ENCODE measurements at places on chromosomes 12 and 14.

DNA sequence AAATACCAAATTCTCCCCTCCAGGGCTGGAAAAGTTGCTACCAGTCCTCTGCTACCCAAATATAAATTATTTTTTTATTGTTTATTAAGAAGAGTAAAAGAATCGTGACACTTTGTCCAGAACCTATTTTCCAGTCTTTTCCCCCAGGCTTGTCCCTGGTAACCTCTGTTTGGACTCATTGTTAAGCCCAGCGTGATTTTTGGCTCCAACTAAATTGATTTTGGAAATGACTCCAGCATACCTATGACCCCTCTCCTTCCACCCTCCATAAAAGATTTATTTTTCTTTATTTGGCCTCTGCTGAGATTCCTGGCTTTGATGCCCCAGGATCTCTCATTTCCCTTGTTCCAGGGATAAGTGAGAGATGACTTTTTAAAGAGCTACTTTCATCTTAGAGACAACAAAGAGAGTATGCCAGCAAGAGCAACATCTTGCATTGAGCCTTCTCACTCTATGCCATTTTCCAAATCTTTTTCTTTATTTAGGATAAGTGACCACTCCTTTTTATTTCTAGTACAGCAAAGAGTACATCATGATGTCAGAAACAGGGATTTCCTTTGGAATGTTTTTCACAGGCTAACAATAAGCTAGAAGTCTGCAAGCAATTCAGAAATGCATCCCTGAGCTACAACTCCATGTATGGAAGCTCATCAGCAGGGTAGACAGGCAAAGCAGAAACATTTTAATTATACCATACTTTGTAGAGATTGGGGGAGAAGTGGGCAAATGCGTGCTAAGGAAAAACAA, 75.8 kb downstream of the DAD1 start:
- DNase-seq, result no peak

GRCh38 chr14:21255385-21256101, 13.7 kb downstream of the HNRNPC start:
- no peak for DNase-seq

DNA sequence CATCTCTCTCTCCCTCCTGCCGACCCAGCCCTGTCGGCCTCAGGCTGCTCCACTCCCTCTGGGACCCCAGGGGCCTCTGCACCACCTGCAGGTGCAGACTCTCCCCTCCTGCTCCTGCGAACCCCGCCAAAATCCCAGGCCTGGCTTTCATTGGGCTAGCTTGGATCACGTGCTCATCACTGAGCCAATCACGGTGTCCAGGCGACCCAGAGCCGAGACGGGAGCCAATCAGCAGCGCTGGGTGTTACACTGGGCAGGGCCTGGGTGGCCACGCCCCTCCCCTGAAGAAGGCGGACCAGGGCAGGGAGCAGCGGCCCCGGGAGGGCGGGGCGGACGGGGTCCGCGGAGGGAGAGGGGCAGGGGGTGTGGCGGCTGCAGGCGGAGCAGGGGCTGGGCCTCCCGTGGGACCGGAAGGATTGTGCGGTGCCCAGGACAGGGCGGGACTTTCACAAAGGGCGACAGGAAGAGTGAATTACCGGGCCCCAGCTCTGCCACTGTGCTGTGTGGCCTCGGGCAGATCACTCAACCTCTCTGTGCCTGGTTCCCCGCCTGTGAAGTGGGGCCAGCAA, 66.6 kb upstream of the FBRSL1 start:
- no peak for DNase-seq

GRCh38 chr14:59247801-59248584, 59.5 kb downstream of the DAAM1 start:
- no peak for DNase-seq

DNA sequence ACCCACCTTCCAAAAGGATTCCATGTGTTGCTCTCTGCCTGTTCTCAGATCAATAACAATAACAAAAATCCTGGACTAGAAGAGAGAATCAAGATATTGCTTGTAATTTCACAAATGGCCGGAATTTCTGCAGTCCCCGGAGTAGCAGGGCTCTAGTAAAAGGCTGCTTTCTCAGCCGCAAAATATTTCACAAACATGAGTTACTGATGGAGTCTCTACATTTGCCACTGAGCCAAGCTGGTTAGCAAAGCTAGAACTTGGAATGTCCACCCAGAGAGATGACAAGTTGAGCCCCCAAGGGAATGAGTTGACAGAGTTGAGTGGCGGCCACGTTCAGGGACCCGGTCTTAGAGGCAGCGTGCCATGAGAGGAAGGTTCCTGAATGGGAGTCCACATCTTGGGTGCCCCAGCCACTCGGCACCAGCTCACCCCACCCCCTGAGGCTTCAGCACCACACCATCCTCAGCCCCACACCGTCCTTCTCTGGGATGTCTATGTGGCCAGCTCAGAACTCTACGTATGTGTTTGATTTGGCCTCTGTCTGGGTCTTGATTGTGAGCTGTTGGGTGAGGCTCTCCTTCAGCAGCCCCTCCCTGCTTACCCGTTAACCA, 15.9 kb downstream of the FBLN5 start:
- DNase-seq, result no peak

- no peak for DNase-seq
These were observed 111.8 kb downstream of the PRKCH start for GRCh38 chr14:61433169-61433568.

DNA sequence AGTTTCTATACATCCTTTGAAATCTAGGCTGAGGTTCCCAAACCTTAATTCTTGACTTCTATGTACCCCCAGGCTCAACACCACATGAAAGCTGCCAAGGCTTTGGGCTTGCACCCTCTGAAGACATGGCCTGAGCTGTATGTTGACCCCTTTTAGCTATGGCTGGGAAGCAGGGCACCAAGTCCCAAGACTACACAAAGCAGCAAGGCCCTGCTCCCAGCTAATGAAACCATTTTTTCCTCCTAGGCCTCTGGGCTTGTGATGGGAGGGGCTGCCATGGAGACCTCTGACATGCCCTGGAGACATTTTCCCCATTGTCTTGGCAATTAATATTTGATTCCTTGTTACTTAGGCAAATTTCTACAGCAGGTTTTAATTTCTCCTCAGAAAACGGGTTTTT, 207.0 kb downstream of the ADAMTS20 start:
- DNase-seq, result no peak

- DNase-seq, result no peak
These were observed 174.8 kb upstream of the ATF7IP start for GRCh38 chr12:14190694-14191093.

DNA sequence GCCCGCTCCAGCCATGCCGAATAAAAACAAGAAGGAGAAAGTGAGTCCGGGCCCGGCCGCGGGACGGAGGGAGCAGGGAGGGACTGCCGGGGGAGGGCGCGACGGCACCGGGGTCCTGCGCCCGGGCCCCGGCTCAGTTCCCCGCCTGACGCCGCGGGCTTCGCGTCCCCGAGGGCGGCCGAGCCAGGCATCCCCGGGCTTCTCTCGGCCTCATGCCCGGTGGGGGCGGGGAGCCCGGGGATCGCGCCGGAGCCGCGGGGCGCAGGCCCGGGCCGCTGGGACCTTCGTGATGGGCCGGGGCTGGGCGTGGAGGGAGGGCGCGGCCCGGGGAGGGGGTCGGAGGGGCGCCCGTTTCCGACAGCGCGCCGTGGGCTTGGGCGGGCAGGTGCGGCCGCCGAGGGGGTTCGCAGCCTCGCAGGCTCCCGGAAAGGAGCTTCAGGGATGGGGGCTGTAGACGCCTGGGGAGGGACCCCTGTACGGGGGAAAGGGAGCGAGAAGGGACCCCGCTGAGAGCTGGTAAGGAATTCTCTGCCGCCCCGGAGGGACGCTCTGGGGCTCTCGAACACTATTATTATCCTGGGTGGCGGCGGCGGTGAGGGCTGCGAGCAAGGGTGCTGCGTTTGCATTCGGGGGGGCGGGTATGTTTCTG, 496 bp downstream of the PPP2R5C start:
- peak; percentile 26 for DNase-seq

DNA sequence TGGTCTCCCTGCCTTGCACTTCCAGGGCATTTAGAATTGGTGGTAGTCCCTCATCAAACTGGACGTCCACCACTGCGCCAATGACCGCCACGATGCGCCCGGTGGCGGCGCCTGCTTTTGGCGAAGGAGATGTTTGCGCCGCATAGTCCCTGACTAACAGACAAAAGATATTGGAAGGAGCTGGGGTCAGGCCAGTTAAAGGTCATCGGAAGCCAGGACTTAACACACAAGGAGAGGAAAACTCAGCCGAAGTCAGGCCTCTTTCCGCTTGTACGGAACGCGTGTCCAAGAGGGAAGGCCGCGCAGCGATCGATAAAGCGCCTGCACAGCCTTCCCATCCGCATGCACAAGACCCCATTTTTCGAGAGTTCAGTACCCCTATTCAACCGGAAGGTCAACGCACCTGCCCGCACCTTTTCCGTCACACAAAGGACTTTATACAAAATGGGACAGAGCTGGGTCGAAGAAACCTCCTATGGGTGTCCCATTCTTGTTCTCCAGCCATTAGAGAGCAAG, 525 bp downstream of the ATP5F1B start:
- no peak for DNase-seq

DNA sequence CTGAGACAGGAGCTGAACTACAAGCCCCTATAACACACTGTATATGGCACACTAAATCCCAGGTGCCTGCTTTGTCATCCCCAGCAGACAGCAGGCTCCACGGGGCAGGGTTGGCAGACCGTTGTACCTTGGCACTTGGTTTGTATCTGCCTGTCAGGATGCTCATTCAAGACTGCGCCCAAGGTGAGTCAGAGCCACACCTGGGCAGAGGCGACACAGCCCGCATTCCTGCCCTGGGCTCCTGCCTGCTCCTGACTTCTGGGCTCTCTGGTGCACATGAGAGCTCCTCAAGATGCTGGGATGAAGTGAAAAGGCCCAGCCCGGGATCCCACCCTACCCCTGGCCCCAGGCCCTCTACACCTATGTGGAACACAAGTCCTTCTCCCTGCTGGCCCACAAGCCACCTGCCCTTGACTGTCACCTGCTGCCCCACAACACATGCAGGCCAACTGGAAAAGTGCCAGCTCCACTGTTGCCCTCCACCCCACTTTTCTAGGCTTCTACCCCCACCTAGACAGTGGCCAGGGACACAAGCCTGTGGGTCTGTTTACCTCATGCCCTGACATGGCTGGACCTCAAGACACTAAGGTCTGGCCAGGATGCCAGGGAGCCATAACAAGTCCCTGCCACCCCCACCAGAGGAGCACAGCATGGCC, 30.8 kb upstream of the PNMA1 start:
- no peak for DNase-seq

- no peak for DNase-seq
These were observed 35.7 kb downstream of the RAD9B start for GRCh38 chr12:110537605-110538409.

DNA sequence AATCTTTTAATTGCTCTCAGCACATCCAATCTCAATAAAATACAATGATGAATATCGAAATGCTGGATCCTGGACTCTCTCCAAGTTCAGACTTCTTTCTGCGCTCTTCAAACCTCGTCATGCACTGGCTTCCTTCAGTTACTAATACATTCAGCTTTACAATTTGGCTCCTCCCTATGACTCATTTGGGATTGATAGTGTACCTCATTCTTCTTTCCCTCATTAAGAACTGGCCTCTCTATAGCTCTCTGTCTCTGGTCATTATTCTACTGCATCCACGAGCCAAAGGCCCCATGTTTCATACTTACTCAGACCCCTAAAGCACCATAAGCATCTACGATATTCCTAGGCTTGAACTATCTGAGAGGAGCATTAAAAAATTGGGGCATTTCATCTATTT, 4.9 kb downstream of the TSPAN8 start:
- no peak for DNase-seq

DNA sequence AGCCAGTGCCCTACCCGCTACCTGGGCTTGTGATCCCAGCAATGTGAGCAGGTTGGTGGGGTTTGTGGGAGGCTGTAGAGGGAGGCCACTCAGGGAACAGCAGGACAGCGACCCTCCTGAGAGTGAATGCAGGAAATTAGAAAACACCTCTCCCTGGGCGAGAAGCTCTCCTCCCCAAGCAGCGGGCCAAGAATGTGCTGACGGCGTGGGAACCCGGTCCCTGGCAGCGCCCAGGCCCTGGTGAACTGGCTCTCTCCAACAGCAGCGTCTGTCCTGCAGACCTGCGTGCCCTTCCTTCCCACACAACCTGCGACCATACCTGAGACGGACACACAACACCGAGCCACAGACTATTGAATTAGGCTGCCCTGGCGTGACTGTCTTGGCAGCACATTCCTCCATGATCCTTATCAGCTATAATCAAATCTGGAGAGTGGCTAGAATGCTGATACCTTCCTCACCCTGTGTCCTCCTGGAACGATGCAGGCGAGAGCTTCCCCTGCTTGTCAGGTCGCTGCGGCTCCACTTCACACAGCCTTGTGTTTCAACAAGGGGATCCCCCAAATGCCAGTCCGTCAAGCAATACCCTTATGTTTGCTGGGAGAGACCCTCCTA, 114.8 kb upstream of the GSC start:
- DNase-seq, result no peak

DNA sequence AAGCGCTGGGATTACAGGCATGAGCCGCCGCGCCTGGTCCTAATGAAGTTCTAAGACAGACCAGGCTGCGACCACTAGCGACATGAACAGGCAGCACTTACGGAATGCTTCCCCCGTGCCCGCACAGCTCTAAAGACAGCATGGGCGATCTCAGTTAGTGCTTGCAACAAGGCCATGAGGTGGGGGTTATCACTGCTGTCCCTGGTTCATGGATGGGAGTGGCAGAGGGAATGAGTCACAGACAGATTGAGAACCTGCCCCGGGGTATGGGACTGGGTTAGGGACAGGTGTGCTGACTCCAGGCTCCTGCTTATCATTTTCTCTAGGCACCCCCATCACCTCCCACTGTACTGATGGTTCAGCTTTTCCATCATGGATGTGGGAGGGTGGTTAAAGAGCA, 160.9 kb downstream of the VRK1 start:
- DNase-seq, result no peak

DNA sequence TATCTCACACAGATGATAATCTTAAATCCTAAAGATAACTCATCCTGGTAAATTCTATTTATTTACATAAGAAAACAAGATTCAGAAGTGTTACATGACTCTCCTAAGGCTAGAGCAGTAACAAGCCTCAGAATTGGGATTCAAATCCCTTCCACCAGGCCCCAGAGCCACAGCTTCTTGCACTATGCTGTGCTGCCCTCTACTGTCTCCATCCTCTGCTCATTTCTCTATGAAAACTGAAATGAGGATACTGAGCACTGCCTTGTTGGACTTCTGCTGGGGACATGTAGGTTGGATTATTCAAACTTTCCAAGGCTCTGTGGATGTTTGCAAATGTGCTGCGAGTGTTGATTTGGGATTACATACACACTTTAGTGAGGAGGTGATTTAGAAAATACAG, 23.5 kb upstream of the C12orf50 start:
- DNase-seq, result no peak

- no peak for DNase-seq
These were observed 178.5 kb downstream of the CALM1 start for GRCh38 chr14:90575336-90575735.

- DNase-seq, result no peak
These were observed 35.3 kb downstream of the MIPOL1 start for GRCh38 chr14:37232907-37233481.

- no peak for DNase-seq
These were observed 50.7 kb downstream of the TPCN1 start for GRCh38 chr12:113271853-113272561.

GRCh38 chr14:59482541-59483331, 1.5 kb downstream of the L3HYPDH start:
- no peak for DNase-seq
